Non-pigmented ciliary epithelial cell (primary cell): ENCODE measurements at places on chromosomes 1 and 21.

- DNase-seq, result no peak
Observed at GRCh38 chr1:74504125-74504932, 8.1 kb downstream of the LRRC53 start.

DNA sequence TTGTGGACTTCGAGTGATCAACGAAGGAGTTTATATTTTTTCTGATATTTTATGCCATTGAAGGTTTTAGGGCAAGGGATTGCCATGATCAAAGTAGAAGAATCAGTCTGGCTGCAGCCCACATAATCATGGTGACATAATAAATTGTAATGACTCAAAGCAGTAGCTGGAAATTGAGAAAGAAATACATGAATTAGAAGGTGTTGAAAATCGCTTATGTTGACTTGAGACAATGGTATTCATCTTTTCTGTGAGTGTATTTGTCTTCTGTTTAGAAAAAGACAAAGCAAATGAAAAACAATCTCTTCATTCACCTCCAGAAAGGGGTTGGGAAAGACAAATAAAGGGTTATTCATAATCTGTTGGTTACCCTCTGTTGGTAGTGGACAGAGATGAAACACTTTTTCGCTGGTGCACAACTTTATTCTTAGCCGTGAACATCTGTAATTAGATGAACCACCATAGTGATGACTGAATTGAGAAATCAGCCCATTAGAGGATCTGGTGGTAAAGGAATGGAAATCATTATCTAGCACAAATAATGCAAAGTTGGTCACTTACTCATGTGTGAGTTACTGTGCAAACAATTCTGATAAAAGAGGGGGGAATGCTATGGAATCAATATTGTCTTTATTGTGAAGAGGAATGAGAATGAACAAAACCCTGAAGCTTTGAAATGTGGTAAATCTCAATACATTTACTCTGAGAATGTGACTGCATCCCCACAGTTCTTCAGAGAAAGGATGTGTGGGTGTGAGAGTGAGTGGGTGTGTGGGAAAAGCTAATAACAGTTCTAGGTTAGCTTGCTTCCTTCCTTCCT is 121.8 kb downstream of the NTNG1 start:
- DNase-seq, result no peak

DNA sequence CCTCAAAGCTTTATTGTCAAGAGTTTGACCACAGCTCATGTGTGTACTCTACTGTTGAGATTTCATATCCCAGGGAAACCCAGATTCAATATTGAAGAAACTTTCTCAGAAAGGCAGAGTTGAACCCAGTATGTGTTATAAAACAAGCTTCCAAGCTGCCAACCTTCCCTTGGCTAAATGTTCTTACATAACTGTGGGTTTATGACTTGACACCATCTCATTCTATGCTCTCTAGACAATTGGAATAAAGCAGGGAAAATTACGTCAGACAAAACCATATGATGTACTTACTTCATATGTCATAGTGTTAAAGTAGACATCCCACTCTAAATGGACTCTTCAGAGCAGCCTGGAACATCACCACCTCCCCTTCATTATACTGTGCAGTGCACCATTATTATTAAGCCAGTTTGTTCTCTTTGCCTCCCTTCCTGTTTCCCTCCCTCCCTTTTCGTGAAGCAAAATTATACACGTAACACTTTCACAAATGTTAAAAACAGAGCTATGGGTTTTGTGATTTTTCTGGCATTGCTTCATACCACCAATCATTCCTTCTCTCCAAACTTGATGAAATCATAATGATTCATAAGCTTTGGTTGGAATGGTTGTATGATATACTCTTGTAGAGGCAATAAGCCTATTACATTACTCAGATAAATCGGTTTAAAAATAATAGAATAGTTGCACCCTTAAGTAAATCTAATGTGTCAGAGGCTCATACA is 507.2 kb downstream of the LTN1 start:
- DNase-seq, result peak; percentile 38

- no peak for DNase-seq
Observed at GRCh38 chr1:223718850-223719249, 6.5 kb downstream of the CAPN2 start.
